Activated naive CD8-positive, alpha-beta T cell treated with anti-CD3 and anti-CD28 coated beads, Interleukin-2, amount 50 U/mL, for 16 hours (primary cell): ENCODE measurements at places on chromosomes 12 and 14.

DNA sequence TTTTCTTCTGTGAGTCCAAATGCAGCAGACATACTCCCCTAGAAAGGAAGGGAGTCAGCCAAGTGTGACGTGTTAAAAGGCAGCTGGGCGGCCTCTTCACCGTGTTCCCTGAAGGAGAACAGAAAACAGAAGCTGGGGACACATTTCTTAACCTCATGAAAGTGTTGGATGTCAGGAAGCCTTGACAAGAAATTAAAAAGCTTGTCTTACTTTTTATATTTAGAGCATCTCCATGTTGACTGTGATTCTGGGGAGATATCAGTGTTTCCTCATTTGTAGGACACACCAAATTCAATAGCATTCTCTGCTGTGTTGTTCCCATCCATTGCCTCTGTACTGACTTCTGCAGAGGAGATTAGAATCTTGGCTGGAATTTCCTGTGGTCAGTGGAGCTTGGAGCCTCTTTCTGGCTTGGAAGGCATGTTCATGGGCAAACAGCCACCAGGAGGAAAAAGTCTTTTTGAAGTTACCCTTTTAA lies 93.7 kb downstream of the RMST start:
- no peak for DNase-seq

DNA sequence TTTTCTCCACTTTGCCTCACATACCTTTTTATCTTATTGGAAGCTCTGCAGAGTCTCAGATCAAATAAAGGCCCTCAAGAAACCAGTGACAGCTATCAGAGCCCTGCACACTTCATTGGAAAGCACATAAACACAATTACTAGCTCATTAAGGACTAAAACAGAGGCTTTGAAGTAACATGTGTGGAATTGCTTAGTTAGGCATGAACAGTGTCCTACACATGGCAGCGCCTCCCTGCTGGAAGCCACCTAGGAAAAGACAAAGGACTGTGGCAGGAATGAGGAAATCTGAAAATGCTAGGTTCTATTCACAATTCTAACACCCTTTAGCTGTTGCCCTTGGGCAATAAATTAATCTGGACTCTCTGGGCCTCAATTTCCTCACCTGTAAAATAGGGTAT lies 89.4 kb downstream of the SUDS3 start:
- no peak for DNase-seq

DNA sequence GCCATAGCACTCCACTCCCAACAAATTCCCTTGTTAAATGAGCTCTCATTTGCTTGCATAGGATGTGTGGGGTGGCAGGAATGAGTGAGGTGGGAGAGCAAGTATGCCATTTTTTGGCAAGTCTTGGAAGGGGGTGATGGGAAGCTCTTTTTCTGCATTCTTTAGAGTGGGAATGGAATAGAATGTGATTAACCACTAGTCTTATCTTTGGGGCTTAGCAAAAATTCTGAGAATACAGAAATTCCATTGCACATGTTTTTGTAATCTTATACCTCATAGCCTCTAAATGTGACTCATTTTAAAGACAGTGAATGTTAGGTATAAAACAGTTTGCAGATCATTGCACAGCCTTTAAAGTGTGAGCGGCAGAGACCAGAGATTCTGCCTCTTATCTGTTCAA lies 28.4 kb upstream of the NEDD1 start:
- no peak for DNase-seq

GRCh38 chr12:110849748-110850403 lies 3.1 kb downstream of the CCDC63 start:
- no peak for DNase-seq

DNA sequence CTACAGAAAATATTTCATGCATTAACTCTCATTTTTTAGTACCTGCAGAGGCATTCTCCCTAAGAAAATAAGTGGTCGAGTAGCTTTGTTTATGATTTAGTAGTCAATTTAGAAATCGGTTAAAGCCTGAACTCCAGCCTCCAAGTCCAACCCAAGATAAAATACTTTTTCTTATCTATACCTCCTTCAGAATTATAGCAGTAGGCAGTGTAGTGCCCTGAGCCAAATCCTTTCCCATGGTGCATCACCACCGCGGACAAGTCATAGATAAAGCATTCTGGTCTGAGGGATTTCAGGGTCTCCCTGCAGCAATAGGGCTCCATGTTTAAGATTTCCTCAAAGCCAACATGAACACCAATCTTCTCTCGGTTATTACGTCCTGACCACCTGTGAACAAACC lies 30.5 kb downstream of the USP44 start:
- DNase-seq = no peak

- no peak for DNase-seq
Measured at GRCh38 chr14:84770030-84770429, 759.9 kb upstream of the FLRT2 start.
